RPMI7951 (cell line): ENCODE measurements at places on chromosomes 7 and 10. TPM values are rescaled to one million over a fixed set of nuclear protein-coding genes. Genes with fewer than 3 reads are reported as not detected.

GRCh38 chr7:116407165-116407564 lies 92.4 kb upstream of the CAV2 start:
- no peak for DNase-seq

DNA sequence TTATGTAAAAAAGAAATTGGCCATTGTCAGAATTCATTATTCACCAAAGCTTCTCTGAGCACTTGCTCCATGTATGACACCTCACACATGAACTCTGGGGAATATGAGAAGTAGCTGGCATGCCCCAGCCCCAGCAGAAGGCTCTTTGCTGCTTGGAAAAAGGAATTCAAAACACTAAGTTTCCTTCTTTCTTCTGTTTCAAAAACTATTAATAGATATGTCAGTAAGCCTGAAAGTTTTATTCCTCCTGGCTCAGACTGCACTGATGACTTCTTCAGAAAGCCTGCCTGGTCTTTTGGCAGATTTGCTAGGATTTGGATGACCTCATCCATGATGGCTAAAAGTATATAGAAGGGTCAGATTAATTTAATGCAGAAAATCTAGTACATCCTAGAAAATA lies 511.0 kb downstream of the GFRA1 start:
- no peak for DNase-seq

- no peak for DNase-seq
Observed at GRCh38 chr10:21720090-21720489, 186.1 kb downstream of the MLLT10 start.

The ANKRD61 gene
- 0.12 and 0.20 TPM in 2 replicates for total RNA-seq

The CALML5 gene
- total RNA-seq: not detected in 2 replicates

The TSPAN14 gene
- total RNA-seq: 56.4 and 67.0 TPM in 2 replicates

The PLXDC2 gene
- 0.10 and 0.24 TPM in 2 replicates for total RNA-seq

The SPDYE2 gene
- not detected in 2 replicates for total RNA-seq

The NPTX2 gene
- 4.8 and 5.5 TPM in 2 replicates for total RNA-seq

GRCh38 chr7:111045449-111045848 lies 45.5 kb upstream of the LRRN3 start:
- DNase-seq: no peak

The SLIT1 gene
- 0.12 and 0.29 TPM in 2 replicates for total RNA-seq

GRCh38 chr7:128931190-128931798 lies 6.4 kb upstream of the IRF5 start:
- no peak for DNase-seq

The CHAT gene
- not detected in 2 replicates for total RNA-seq

DNA sequence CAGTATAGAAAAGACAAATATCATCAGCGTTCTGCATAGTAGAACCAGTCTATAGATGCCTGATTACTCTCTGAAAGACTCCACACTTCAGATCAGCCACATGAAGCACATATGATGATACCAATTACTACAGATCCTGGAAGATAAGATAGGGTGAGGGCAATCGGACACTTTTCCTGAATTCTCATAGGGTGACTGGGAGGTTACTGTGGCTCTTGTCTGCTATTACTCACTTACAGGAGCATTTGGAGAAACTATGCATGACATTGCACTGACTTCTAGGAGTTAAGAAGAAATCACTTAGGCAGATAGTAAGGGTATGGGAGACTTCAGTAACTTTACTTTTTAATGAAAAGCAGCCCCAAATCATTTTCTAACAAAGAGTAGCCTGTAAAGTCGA lies 1140.9 kb downstream of the XPNPEP1 start:
- DNase-seq: peak; percentile 59
